Cardiac ventricle fibroblast (primary cell): ENCODE measurements at places on chromosomes 1 and 21. TPM values are rescaled to one million over a fixed set of nuclear protein-coding genes. Genes with fewer than 3 reads are reported as not detected.

BSND gene
- total RNA-seq = not detected in 2 replicates

MTX1 gene
- 30.4 and 47.7 TPM in 2 replicates for total RNA-seq

FCRL1 gene
- not detected in 2 replicates for total RNA-seq

ZNF648 gene
- total RNA-seq = not detected in 2 replicates

RSPO1 gene
- total RNA-seq = 0.06 TPM in 1 of 2 replicates, not detected in the other

HUNK gene
- total RNA-seq = under 0.01 TPM in 1 of 2 replicates, not detected in the other
